ENCODE measurements at places on chromosomes 1 and 21.

- DNase-seq, result peak; percentile 22
Measured at GRCh38 chr1:161226759-161227158, 899 bp downstream of the TOMM40L start.

GRCh38 chr1:53633073-53633704 is 105.8 kb downstream of the GLIS1 start:
- DNase-seq, result no peak

GRCh38 chr1:200640963-200641401 is 20.4 kb upstream of the KIF14 start:
- no peak for DNase-seq

DNA sequence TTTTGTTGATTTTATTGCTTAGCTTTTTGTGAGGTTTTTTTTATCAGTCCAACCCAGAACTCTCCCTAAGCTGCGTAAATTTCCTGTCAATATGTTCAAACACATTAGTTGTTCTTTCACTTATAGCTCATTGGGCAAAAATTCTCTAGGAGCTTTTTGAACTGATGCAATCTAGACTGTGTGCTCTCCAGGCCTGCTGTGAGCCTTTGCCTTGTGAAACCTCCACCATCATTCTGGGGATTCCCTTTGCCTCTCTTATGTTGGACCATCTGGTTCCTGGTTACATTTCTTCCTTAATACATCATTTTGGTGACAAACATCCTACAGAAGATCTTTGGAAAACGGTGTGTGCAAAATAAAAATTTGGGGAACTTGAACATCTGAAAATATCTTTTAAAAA is 247.2 kb downstream of the LRRC7 start:
- no peak for DNase-seq

DNA sequence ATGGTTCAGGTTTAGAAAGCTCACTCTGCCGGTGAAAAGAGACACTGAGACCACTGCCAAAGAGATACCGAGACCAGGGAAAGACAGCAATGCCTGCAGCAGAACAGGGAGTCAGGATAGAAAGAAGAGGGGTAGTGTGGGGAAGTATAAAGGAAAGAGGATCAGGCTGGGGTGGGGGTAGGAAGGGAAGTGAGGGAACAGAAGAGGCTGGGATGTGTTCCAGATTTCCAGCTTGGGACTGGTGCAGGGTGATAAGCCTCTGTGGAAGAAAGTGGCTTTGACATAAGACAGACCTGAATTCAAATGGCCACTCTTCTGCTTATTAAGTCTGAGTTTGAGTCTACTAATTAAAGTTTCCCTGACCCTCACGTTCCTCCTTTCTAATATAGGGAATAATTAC is 105.9 kb downstream of the PIK3R3 start:
- DNase-seq, result no peak

- peak; percentile 46 for DNase-seq
Measured at GRCh38 chr1:234721476-234722269, 111.7 kb upstream of the IRF2BP2 start.

DNA sequence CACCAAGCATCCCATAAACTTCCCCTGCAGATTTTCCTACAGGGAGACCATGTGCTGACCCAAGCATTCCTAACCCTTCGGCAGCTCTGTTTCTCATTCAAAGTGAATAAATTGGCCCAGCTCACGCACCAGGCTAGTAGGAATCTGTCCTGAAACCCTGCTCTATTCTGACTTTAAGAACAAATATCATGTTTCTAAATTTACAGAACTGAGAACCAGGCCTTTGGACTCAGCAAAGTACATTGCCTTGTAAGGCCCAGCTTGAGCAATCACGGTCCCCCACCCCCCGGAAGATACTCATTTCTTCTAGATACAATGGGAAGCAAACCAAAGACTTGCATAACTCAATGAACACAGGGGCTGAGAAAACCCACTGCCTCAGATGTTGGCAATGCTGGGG is 160.1 kb upstream of the NFIA start:
- DNase-seq, result no peak

DNA sequence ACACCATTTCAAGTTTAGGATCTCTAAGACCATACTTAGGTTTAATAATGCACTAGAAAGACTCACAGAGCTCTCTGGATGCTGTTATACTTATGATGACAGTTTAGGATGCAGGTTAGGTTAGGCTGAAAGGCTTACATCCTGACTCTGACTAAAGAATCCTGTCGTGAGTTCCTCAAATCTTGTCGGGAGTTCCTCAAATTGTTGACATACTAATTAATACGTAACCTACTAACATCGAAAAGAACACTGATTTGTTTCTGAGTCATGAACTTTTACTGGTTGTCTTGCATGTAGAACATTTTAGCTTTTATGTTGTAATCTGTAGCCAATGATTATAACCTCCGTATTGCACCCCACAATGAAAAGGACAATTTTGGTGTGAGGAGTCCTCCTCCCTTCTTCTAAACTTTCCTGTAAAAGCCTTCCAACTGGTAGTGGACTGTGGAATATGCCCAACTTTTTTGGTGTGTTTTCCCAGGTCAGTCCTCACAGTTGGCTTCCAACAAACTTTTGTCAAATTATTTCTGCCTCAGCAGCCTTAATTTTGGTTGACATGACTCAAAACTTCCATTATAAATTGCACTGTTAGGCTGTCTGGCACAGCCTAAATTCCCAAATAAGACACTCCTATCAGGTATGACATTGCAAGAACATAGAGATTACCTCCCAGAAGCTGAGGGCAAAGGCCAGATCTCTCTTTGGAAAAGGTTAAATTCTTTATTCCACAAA is 107.9 kb upstream of the PALMD start:
- DNase-seq, result no peak

GRCh38 chr1:207097871-207098324 is 6.1 kb upstream of the C4BPA start:
- no peak for DNase-seq

GRCh38 chr1:64511044-64511443 is 41.1 kb downstream of the CACHD1 start:
- DNase-seq, result no peak

DNA sequence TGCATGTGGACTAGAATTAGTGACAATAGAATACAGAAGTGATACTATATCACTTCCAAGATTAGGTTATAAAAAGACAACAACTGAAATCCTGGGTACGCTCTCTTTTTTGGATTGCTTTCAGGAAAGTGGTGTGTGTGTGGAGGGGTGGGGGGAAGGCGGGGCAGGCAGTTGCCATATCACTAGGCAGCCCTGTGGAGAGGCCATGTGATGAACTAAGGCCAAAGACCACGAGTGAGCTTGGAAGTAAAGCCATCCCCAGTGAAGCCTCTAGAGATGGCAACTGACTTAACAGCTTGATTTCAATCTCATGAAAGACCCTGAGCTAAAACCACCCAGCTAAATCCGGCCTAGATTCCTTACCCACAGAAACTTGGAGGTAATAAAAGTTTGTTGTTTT is 6.2 kb upstream of the ASPM start:
- peak; percentile 43 for DNase-seq

DNA sequence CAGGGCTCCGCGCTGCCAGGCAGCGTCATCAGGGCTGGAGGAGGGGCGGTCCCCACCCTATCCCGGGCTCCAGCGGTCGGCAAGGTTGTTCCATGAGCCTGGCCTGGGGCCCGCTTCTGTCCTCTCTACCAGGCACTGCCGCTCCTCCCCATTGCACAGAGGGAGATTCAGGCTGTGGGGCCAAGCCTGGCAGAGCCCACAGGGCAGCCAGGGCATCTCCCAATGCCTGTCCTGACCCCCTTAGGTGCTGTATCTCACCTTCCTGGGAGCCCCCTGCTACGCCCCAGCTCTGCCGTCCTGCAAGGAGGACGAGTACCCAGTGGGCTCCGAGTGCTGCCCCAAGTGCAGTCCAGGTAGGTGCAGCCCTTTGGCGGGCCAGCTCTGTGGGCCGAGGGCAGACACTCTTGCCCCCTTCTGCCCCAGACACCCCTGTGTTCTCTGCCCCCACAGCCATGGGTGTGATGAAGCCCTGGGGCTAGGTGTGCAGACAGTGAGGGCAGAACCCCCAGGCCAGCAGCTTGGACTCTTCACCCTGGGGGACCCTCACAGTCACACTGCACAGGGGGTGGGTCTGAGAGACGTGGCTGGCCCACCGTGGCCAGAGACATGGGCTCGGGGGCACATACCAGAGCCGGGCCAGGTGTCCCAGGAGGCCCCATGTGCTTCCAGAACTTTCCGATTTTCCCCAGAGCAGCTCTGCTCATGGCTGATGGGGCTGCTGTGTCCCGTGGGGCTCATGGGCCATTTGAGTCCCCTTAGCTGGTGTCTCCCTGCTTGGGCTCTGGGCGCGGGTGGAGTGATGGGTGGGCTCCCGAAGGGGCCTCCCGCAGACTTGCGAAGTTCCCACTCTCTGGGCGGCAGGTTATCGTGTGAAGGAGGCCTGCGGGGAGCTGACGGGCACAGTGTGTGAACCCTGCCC is 1.6 kb downstream of the TNFRSF14 start:
- DNase-seq, result no peak

DNA sequence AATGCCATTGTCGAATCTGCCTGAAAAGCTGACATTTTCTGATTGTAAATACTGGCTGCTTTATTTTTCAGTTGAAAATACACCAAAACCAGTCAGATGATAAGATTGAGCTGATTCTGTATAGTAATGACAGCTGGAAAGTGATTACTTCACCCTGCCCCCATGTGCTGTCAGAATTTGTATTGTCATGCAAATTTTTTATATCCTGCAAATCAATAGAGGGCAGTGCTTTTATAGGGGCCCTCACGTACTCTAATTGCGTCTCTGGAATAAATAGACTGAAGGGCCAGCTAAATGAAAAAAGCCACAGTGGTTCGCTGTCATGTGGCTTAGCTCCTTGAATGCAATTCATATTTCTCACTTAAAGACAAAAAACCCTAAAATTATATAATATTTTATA is 208.6 kb downstream of the LHX8 start:
- DNase-seq, result no peak

- DNase-seq, result no peak
Measured at GRCh38 chr1:40897513-40897912, 35.4 kb upstream of the CITED4 start.

- no peak for DNase-seq
Measured at GRCh38 chr1:174785510-174785909, 214.2 kb upstream of the CACYBP start.

Data from hematopoietic multipotent progenitor cell treated with erythropoietin and hydrocortisone succinate and interleukin-3 and kit ligand, for 8 days (in vitro differentiated cells).